ENCODE measurements at places on chromosomes 2 and 18.

DNA sequence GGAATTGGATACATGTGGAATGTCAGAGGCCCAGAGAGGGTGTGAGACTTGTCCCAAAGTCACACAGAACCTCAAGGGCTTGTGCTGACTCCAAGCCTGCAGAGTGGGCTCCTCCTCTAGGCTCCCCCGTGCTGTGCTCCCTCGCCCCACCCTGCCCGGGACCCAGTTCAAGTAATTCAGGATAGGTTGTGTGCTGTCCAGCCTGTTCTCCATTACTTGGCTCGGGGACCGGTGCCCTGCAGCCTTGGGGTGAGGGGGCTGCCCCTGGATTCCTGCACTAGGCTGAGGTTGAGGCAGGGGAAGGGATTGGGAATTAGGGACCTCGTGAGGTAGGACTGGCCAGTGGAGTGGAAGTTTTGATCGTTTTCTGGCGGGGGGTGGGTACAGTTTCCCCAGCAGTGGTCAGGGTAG, 2.8 kb downstream of the CTDSP1 start:
- no peak for DNase-seq

DNA sequence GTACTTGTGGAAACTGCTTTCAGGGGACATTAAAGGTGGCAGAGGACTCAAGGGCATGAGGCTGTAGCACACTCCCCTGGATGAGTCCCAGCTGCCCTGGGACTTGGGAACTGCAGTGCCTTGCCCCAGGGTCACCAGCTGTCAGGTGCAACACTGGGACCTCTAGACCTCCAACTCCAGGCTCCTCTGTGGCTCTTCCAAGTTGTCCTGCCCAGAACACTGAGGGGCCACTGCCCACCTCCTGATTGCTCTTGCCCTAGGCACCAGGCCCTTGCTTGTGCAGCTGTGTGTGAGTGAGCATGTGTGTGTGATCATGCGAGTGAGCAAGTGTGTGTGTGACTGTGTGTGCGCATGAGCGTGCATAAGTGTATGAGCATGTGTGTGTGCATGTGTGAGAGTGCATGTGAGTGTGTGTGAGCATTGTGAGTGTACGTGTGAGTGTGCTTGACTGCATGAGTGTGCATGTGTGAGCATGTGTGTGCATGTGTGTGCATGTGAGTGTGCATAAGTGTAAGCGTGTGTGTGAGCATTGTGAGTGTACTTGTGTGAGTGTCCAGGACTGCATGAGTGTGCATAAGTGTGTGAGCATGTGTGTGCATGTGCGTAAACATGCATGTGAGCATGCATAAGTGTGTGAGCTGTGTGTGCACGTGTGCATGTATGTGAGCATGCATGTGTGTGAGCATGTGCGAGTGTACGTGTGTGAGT, 301.5 kb downstream of the NDUFA10 start:
- DNase-seq = no peak

DNA sequence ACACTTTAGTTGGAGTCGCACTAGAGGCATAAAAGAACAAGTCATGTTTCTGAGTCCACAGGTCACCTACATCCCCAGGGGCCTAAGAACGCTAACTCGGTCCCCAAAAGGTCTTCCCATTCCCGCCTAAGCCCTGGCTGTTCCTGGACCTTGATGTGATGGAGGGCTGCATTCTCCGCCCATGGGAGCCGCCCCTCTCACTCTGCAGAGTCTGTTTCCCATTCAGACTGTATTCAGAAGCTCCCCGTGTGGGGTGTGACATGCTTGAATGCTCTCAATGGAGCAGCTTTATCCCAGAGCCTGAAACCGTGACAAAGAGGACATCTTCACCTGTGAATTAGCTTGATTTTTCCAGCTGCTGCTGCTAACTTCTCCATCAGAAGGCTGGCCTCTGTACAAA, 319.0 kb upstream of the KLHL29 start:
- no peak for DNase-seq

- DNase-seq = no peak
Measured at GRCh38 chr2:215626812-215627281, 191.0 kb upstream of the FN1 start.

- no peak for DNase-seq
Measured at GRCh38 chr2:35035883-35036282, 1319.7 kb upstream of the CRIM1 start.

DNA sequence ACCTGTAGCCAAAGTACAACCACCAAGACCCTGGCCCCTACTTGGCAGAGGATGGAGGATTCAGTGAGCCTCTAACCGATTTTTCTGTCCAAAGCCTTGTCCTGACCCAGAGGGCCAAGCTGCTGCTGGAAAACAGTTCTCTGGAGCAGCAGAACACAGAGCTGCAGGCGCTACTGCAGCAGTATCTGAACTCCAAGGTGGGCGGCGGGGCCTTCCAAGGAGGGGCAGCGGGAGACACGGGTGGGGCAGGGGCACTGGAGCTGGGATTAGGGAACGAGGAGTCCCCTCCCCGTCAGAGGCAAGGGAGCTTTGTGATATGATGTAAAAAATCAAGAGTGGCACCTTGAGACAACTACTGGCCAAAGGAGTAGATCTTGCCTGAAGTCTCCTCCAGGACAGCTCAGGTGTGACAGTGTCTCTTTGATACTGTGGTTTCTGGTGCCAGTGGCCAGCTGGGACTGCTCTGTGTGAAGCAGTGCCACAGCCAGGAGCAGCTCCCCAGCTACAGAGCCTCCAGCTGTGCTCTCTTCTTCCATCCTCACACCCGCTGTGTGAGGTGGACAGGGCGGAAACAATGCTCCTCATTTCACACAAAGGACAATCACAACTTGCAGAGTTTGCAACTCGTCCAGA, 22.8 kb downstream of the OTOF start:
- DNase-seq = no peak

DNA sequence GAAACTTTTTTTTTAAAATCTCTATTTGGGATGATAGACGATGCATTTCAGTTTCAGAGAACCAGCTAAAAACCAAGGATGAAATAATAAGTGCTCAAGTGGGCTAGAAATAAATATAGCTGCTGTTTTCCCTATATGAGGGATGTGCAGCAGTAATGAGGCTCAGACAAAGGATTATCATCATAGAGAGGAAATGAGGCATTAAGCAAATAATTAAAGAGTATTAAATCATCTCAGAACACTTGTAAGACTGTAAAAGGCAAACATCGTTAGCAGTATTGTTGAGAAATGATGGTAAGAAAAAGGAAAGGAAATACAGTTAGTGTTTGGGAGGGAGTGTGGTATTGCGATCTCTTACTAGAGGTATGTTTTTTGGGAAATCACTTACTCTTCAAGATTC, 233.5 kb downstream of the TGIF1 start:
- DNase-seq = no peak

- DNase-seq = no peak
Measured at GRCh38 chr2:130389358-130389757, 33.5 kb downstream of the PTPN18 start.

DNA sequence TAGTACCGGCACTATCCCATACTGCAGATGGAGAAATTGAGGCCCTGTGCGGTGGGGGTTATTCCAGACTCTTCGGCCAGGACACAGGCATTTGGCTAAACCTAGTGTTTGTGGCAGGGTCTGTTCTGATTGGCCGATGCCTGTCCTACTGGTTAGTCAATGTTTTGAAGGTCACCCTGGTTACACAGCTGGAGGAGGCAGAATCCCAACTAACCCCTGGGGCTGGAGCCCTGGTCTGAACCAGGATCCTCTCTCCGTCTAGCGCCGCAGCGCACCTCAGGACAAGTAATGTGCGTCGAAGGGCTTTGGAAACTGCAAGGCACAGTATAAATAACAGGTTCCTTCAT, 19.4 kb downstream of the TEX44 start:
- no peak for DNase-seq

- no peak for DNase-seq
Measured at GRCh38 chr2:213537579-213537978, 253.3 kb downstream of the SPAG16 start.

GRCh38 chr18:55779691-55780585, 191.9 kb upstream of the TCF4 start:
- no peak for DNase-seq

DNA sequence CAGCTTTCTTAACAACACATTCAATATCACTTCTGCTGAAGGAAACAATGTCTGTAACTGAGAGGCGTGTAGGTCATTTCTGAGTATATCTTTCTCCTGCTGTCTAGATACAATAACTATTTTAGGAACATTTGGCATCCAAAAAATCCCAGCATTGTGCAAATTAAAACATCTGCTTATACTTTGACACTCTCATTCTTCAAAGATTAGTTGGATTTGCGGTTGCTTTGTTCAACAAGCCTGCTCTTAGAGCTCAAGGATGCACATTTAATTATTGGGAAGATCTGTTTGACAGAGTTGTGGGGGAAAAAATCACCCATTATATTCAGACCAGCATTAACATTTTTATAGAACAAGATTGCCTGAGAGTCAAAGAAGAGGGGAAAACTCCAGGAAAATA, 449.5 kb upstream of the HNRNPA3 start:
- no peak for DNase-seq

GRCh38 chr2:155157711-155158110, 459.2 kb downstream of the KCNJ3 start:
- DNase-seq = no peak

DNA sequence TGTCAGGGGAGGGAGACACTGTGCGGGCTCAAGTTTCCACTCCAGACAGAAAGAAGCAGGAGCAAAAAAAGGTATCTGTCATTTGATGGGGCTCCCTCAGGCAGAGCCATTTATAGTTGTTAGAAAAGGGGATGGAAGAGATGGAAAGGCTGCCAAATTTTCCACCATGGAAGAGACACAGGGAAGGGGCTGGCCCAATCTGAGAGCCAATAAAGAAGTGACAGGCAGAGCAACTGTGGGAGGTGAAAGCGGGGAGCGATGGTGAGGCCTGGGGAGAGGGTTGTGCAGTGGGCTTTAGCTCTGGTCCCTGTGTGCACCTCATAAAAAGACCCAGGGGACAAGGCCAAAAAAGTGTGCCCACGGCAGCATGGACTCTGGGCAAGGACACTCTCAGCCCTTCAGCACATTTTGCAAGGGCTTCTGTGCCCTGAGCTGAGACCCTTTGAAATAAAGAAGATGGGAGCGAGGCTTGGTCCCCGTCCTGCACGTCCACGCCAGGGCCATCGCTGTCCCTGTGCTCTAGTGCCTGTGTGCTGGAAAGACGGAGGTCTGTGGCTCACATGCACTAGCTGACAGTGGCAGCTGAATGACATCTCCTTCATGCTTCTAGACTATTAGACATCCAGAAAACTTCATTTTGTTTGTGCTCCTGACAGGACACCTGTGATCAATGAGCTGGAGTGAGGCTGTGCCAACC, 456.7 kb upstream of the HS6ST1 start:
- DNase-seq = no peak

DNA sequence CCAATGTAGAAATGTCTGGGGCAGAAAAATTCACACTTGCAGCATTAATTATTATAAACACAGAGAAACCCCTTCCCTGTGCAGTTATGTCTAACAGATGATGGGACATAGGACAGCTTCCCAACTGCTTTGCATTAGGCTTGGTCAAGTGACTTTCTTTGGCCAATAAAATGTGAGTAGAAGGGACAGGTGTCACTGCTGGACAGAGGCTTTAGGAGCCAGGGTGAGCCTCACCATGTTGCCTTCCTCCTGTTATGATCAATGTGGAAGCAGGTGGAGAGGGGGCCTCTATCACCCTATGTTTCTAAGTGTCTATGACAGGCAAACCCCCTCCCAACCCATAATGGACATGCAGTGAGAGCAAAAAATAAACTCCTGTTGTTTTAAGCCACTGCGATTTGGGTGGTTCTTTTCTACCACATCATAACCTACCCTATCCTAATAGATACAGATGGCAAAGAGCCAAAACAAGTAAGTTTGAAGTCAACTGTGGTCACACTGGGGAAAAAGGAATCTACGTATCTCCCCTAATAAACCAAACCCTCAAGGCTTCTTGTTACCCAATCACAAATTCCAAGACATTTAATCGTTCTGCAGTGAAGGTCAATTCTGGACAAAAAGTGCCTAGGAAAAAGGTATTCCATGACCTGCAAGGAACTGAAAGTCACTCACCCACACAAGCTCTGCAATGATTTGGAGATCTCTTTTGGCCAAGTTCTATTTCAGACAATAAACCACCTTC, 28.6 kb upstream of the POU3F3 start:
- DNase-seq = no peak

DNA sequence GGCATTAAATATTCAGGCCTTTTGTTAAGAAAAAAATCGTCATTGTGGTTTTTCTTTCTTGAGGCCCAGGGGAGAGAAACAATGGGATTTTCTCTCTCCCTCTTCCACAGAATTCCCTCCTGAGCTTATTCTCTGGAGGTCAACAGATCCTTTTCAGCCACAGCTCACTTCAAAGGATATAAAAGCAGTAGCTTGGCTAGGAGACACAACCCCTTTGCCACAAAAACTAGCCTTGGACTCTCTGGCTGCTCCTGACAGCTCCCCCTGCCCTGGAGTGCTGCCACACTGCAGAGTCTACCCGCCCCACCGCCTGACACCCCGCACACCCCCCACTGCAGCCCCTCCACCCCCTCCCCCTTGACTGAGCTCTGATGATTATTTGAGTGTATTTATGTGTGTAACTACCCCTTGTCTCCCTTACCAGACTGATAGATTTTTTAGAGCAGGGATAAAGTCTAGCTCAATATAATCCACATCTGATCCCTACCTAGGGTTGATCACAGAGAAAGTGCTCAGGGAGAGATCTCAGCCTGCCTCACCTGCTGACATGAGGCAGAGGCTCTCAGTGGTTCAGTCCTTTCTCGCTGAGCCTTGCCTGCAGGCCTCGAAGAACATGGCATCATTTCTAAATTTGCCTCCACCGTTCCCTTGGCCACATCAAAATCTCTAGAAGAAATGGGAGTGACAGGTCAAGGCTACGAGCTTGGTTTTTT, 132.2 kb upstream of the SP5 start:
- DNase-seq = no peak

GRCh38 chr2:148545390-148546256, 98.9 kb upstream of the EPC2 start:
- no peak for DNase-seq

DNA sequence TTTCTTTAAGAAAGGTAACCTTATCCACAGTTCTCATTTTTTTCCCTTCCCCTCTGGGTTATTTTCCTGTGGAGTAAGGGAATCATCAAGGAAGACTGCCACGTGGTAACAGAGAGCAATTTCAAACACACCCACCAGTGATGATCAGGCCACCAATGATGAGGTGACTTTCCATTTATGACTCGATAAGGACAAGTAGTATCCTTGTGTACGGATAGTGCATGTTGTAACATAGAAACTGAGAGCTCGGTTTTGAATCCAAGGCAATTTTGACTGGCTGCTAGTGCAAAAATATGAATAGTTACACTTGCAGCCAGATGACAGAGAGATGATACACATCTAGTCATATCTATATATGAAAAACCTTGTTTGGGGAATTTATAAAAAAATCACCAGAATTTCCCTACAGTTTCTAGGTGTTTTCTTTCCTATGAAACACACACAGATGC, 143.6 kb upstream of the TCF4 start:
- DNase-seq = no peak

DNA sequence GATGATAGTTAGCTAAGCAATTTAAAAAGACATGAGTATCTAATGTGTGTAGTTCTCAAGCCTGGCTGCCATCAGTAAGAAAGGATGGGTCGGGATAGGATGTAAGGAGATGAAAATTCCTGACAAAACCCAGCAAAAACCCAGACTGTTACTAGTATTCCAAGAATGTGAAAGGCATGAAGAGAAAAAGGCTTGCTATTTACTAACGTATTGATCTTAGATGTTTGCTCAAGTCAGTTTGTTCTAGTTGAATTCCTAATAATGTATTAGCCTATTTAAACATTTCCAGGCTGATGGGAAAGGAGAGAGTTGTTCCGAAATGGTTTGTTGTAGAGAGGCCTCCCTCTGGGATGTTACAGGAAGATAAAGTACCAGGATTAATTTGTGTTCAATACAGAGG, 88.2 kb downstream of the ZNF532 start:
- no peak for DNase-seq

- no peak for DNase-seq
Measured at GRCh38 chr2:43128559-43128955, 97.8 kb downstream of the ZFP36L2 start.

Measured in GM18507 (cell line).